ENCODE measurements at places on chromosomes 2 and 18.

- DNase-seq = no peak
Observed at GRCh38 chr2:172230332-172230888, 127.7 kb upstream of the DLX2 start.

DNA sequence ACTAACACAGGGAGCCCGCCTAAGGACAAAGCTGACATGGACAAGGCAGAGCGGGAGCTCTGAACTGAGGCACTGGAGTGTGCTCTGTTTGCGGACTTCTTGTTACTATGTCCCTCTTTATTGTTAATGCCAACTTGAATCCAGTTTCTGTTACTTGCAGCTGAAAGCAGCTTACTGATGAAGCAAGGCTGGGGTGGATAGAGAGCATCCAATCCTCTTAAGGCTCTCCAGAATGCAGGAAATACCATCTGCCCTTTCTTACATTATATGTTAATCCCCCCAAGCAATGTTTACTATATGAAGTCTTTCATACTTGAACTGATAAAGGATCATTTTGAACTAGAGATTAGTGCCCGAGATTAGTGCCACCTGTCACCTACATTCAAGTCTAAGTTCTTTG, 9.4 kb downstream of the FAM210A start:
- no peak for DNase-seq

DNA sequence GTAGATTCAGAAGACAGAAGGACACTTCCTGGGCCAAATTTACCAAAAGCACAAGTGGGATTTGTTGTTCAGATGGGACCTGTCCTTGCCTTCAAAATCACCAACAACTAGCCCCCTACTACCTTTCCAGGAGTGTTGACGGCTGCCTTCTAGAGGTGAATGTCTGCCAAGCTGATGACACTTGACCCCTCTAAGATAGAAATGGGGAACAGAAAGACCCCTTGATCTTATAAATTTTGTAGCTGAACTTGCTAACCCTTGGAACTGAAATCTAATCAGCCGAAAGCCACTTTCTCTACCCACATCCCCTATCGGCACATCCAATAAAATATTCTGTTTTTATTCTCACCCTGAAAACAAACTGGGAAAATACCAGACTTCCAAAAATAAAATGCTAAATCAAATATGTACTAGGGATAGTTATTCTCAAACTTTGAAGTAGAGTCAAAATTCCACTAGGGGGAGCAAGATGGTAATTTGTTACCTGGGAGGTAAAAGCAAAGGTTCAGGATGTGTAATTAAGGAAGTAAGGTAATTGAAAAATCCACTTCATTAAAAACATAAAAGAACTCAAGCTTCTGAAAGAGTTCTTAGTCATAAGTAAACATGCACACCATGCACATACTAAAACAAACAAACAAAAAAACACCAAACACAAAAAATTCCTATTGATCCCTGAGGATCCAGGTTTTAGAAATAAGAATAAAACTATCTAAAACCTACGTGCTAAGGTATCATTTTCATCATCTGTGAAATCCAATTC, 119.2 kb downstream of the ANKRD44 start:
- DNase-seq = peak; percentile 52

- no peak for DNase-seq
Observed at GRCh38 chr2:98935111-98935770, 784 bp downstream of the CRACDL start.

- no peak for DNase-seq
Observed at GRCh38 chr18:66662632-66663031, 58.7 kb upstream of the CDH19 start.

GRCh38 chr2:74146929-74147726, 584 bp downstream of the BOLA3 start:
- DNase-seq = peak; percentile 48
